ENCODE measurements at places on chromosomes 5 and 9. TPM values are rescaled to one million over a fixed set of nuclear protein-coding genes. Genes with fewer than 3 reads are reported as not detected.

The OXCT1 gene
- total RNA-seq, result 15.3 TPM

The SLC36A3 gene
- total RNA-seq, result not detected

DNA sequence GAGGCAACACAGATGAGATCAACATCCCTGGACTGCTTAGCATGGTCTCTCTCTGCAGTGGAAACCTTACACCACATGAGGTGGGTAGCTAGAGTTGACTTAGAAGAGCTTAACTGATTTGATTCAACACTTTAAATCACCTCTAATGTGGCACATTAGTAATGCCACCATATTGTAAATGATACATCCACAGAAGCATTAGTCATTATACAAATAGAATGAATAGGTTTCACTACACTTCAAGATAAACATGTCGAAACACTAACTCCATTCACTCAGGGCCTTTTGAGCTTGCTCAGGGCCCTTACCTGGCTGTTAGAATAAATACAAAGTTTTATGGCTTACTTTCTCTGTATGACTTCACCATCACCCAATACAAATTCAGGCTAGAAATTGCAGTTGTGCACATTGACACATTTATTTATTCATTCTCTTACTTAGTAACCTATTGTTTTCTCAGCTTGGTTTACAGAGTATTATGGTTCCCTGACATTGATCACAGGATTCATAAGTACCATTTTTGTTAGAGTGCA is 9.3 kb upstream of the SMAD5 start:
- H3K36me3 ChIP-seq, result no peaks in the 10 kb centered on the region
- peaks cover 4% of the 10 kb centered on the region for H3K27me3 ChIP-seq
- no peak overlapping the region for H3K4me3 ChIP-seq
- no peak overlapping the region for H3K27ac ChIP-seq
- H3K4me1 ChIP-seq, result no peaks in the 10 kb centered on the region

The PROP1 gene
- total RNA-seq, result not detected

The CTXN3 gene
- total RNA-seq, result not detected

The LRRC19 gene
- not detected for total RNA-seq

- no peaks in the 10 kb centered on the region for H3K36me3 ChIP-seq
- H3K27me3 ChIP-seq, result no peaks in the 10 kb centered on the region
- no peaks in the 10 kb centered on the region for H3K4me1 ChIP-seq
- no peak overlapping the region for H3K27ac ChIP-seq
- H3K4me3 ChIP-seq, result no peak overlapping the region
- DNase-seq, result no peak
Measured at GRCh38 chr9:88947581-88948573, 43.4 kb upstream of the S1PR3 start.

- H3K36me3 ChIP-seq, result no peaks in the 10 kb centered on the region
- H3K4me1 ChIP-seq, result peaks cover 13% of the 10 kb centered on the region
- H3K27ac ChIP-seq, result no peak overlapping the region
- no peak overlapping the region for H3K4me3 ChIP-seq
- no peak for DNase-seq
- H3K27me3 ChIP-seq, result no peaks in the 10 kb centered on the region
Measured at GRCh38 chr9:78109075-78109474, 77.5 kb upstream of the GNAQ start.

DNA sequence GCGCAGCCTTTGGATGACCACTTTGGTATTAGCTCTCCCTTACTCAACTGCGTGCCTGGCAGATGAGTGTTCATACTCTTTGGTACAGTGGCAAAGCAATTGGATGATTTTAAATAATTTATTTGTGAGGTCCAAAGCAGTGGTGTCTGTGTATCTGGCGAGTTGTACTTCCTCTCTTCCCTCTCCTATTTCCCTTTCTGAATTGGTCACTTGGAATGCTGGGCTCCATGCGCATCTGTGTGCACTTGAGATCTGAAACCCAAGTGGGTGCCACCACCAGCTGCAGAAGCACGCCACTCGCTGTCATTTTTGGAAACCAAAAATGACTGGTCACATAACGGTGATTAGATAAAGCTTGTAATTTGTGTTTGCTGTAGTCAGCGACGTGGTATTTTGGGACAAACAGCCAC is 386.0 kb upstream of the KLF4 start:
- H3K36me3 ChIP-seq, result no peaks in the 10 kb centered on the region
- H3K4me3 ChIP-seq, result no peak overlapping the region
- no peaks in the 10 kb centered on the region for H3K4me1 ChIP-seq
- no peaks in the 10 kb centered on the region for H3K27me3 ChIP-seq

- no peak overlapping the region for H3K4me3 ChIP-seq
- H3K36me3 ChIP-seq, result peaks cover 16% of the 10 kb centered on the region
- H3K27ac ChIP-seq, result no peak overlapping the region
- no peak for DNase-seq
- H3K4me1 ChIP-seq, result peaks cover 4% of the 10 kb centered on the region
- no peaks in the 10 kb centered on the region for H3K27me3 ChIP-seq
Measured at GRCh38 chr9:97321691-97322090, 14.2 kb downstream of the CCDC180 start.

Measured in CD4-positive, alpha-beta T cell (primary cell).